ENCODE measurements at places on chromosomes 4 and X.

DNA sequence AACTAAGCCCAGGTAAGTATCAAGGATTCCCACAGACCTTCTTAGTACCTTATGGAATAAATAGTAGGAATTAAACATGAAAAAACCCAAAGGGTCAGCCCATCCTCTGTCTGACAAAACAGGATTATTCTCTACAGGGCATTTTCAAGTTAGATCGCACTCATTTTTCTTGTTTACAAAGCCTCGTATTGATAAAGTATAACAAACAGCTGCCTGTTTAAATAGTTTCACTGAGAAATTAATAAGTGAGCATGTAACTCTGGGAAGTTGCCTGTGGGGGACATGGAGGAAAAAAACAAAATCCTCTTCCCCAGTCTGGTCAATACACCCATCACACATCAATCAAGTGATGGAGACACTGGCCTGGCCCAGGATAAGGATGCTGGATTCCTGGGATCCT lies 48.5 kb downstream of the MAML3 start:
- no peak for DNase-seq

GRCh38 chr4:163143532-163143931 lies 23.2 kb downstream of the NAF1 start:
- no peak for DNase-seq

DNA sequence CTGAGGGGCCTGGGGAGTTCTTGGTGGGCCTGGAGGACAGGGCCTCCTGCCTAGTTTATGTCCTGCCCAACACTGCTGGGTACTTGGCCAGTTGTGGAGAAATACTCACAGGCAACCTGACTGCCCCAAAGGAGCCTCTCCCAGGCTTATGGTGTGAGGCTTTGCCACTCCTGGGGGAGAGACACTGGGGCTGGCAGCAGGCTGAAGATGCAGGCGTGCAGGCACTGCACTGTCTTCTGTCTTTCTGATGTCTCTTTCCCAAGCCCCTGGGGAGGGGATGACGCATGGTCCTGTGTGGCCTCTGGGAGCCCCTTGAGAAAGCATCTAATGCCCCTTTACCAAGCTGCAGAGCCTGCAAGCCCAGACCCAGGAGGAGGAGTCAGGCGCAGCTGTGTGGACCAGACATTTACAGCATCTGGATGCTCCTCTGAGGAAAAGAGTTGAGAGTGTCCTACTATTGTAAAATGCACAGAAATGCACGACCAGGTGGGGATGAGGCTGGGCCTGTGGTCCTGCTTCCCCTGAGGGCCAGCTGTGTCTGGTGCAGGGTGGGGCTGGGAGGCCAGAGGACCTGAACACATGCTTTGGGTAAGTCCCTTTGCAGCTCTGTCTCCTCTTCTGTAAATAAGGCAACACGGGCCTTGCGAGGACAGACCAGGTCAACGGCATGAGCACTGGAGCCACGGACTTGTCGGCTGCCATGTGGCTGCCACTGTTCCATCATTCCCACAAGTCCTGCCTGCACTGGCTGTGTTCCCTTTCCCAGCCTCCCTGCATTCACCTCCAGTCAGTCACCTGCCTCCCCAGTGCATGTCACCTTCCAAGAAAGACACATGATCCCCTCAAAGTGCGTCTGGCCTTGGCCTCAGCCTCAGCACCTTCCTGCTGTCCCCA lies 8.4 kb downstream of the TMEM271 start:
- DNase-seq = no peak

DNA sequence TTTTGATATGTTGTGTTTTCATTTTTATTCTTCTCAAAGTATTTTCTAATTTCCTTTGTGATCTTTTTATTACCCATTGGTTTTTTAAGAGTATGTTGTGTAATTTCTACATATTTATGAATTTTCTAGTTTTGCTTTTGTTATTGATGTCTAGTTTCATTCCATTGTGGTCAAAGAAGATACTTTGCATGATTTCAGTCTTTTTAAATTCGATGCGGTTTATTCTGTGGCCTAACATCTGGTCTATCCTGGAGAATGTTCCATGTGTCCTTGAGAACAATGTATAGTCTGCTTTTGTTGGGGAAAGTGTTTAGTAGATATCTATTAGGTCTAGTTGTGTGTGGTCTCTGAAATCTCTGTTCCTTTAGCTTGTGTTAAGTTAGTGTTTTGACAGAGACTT lies 46.2 kb downstream of the PPEF1 start:
- DNase-seq = no peak

DNA sequence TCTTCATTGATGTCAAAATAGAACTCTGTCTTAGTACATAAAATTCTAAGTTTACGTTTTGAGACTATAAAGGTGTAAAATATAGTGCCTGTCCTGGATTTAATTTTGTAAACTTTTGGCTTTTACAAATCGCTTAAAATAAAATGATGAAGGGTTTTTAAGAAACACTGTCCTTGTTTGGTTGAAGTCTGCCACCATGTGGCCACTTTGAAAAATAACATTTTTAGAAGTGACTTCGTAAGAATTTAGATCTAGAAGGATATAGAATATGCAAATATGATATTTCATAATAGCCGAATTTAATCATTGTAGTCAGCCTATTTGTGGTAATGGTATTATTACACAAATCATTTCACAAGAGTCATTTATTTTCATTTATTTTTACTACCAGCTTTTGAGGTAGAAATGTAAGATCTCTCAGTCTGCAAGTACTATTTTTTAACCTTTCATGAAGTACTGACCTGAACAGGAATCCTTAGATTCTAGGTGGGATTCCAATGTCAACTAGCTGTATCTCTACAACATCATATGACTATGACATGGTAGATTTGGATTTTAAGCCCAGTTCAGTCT lies 31.0 kb upstream of the FAT4 start:
- no peak for DNase-seq

GRCh38 chrX:73647212-73647611 lies 84.2 kb downstream of the CHIC1 start:
- DNase-seq = no peak

GRCh38 chrX:123425904-123426303 lies 241.8 kb downstream of the GRIA3 start:
- no peak for DNase-seq

GRCh38 chrX:2497961-2498780 lies 2.6 kb downstream of the DHRSX start:
- no peak for DNase-seq

DNA sequence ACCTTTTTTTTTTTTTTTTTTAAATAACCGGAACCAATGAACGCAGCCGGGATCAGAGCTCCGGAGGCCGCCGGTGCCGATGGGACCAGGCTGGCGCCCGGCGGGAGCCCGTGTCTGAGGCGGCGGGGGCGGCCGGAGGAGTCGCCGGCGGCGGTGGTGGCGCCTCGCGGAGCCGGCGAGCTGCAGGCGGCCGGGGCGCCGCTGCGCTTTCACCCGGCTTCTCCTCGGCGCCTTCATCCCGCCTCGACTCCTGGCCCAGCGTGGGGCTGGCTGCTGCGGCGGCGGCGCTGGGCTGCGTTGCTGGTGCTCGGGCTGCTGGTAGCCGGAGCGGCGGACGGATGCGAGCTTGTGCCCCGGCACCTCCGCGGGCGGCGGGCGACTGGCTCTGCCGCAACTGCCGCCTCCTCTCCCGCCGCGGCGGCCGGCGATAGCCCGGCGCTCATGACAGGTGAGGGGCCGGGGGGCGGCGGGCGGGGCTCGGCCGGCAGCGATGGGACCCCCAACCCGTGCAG lies 337 bp downstream of the STIM2 start:
- DNase-seq = peak; percentile 43

Measured in CD4-positive, alpha-beta T cell treated with Interleukin-6 at 100 ng/mL for 8 hours (primary cell).